ENCODE measurements at places on chromosomes 12 and 14.

DNA sequence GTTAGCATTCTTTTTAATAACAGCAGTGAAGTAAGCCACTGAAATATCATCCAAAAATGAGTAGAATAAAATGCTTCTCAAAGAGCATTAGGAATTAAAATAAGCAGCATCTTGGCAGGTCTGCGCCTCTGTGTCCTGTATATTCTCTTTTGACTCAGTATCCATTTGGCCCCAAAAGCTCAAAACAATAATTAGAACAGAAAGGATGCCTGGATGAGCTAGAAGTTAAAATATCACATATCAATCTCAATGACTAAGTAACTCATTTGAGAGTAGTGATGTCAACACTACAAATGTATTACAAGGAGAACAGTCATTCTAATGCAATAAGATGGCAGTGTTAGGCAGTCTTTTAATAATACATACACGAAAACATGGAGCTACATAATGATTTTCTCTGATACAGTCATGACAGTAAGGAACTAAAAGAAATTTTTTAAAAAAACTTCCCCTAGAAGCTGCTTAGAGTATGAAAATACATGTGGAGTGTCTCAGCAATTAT is 160.9 kb upstream of the ABCD2 start:
- no peak for DNase-seq

DNA sequence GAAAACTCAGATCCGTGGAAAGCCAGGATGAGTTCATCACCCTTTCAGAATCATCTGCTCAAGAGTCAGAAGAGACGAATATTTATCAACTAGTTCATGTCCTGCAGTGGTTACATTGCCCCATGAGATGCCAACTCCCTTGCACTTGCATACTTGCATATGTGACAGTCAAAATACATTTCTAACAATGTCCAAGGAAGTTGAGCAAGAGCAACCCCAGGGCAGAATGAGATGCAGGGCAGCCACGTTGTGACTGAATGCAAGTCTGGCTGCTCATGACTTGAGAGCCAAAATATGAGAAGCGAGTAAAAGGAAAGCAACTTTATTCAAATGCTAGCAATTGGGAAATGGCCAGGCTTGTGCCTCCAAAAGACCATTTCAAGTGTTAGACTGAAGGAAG is 23.6 kb upstream of the UTP20 start:
- no peak for DNase-seq

GRCh38 chr14:101567252-101567651 is 6.0 kb downstream of the DIO3 start:
- DNase-seq = no peak

- no peak for DNase-seq
These were observed 117.9 kb upstream of the SFSWAP start for GRCh38 chr12:131592972-131593371.

DNA sequence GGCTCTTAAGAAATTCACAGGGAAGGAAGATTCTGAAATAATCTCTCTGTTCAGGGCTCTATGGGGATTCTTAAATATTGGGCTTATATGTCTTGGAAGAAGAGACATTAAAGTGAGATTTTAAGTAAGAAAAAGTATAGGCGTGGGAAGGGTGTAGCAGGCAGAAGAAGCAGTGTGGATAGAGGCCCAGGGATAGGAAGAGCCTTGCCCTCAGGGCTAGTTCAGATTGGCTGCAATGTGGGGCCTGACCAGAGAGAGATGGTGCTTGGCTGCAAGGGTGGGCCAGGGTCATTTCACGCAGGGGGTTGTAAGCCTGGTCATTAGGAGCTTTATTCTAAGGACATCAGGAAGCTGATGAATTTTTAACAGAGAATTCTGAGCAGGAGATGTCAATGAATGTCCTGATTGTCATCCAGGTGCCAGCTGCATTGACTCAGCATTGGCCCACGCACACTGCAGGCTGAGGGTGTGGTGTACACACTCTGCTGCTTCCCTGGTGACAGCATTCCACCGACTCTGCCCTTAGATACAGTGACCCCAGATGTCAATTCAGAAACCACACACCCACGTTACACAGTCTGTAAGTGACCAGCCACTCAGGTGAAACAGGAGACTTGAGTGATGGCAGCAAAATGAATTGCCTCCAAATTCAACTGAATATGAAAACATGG is 582.5 kb downstream of the NRXN3 start:
- DNase-seq = no peak

DNA sequence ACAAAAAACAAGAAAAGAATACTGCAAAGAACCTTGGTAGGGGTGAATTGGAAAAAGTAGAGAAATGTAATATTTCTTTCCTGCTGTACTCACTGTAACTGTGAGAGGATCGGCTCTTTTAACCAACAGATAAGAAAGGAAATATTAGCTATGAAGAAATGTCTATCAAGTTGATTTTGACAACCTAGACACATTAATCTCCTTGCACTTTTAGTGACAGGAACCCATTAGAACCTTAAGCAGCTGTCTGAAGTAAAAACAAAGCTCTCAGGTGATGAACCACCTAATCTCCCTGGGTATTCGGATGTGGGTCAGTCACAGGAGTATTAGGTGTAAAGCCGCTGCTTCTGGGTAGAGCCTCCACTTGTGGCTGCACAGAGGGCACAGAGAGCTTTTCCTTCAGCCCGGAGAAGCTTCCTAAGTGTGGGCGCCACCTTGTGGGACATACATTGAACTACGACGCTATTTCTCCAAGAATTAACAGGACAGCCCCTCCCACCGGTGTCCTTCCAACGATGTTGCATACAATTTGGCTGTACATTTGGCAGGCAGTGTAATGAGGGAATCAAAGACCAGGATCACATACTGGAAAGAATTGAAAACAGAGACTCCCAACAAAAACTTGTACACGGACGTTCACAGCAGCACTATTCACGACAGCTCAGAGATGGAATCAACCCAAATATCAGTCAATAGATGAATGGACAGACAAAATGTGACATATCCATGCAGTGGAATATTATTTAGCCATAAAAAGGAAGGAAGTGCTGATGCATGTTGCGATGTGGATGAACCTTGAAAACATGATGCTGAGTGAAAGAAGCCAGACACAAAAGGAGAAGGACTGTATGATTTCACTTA is 28.9 kb upstream of the MAPKAPK5 start:
- peak; percentile 85 for DNase-seq

DNA sequence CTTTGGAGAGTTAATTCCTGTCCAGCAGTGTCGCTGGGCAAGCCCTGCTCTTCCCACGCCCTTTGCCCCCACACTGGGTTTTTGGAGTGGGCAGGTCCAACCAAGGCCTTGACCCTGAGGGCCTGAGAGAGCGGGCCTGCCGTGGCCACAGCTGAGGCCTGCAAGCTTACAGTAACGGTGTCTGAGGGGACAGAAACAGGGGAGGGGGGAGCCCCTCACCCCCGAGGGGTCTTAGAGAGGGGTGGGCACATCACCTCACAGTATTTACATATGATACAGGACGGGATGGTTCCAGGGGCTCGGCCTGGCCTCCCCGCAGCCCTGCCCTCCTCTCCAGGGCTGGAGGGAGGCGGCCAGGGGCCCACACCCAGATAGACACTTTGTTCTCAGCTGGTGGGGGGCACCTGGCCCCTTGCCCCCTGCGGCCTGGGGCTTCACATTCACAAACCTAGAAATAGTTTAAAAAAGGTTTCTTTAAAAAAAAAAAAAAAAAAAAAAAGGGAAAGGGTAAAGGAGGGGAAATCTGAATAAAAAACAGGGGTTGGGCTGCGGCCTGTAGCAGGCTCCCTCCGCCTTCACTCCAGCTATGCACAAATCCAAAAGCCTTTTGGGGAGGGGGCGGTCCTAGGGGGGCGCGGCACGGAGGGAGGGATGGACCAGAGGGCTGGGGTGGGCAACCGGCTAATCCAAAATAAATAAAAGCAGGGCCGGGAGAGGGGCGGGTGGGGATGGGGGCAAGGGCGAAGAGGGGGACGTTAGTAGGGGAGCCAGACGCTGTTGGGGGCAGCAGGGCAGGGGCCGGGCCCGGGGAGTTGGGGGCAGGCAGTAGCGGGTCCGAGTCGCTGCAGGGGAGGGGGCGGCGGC is 14.8 kb upstream of the PLA2G1B start:
- no peak for DNase-seq

GRCh38 chr14:74085828-74086227 is 1.1 kb downstream of the LIN52 start:
- DNase-seq = no peak

- no peak for DNase-seq
These were observed 32.7 kb downstream of the FOS start for GRCh38 chr14:75311356-75311755.

DNA sequence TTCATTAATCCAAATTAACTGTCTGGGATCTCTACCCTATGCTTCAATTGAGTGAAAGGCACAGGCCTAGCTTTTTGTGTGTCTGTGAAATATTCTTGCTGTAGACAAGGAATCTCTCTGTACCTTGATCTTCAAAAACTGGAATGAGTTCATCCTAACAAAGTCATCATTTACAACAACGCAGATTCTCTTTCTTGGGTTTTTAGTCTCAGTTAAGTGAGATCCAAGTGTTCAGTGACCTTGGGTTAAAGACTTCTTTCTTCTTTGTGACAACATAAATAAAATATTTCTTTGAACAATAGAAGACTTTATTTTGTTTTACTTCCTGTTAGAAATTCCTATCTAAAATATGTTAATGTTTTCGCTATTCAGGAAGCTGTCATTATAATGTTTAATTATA is 192.2 kb upstream of the LMNTD1 start:
- DNase-seq = no peak

Measured in NCI-H2081 (cell line).